ENCODE measurements at places on chromosomes 5 and 9.
A peak's percentile ranks its signal among the peaks of the same experiment; 100 is the strongest.

GRCh38 chr5:159002171-159002570 is 97.5 kb downstream of the EBF1 start:
- no peak for DNase-seq

DNA sequence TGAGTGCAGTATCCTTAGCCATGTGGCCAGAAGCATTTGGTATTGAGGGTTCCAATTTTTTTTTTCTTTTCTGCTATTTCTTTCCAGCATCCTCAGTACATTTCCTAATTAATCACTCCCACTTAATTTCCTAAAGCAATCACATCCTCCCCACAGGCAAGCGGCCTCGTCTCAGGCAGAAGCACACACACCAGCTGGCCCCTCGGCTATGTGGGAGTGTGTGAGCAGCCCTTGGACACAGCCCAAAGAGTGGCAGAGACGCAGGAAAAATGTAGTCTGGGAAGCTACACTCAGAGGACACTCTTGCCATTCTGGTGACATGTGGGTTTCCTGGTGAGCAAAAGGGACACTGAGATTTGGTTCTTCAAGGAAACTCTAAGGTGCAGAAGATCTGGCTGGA is 20.7 kb downstream of the SLIT3 start:
- DNase-seq, result no peak

DNA sequence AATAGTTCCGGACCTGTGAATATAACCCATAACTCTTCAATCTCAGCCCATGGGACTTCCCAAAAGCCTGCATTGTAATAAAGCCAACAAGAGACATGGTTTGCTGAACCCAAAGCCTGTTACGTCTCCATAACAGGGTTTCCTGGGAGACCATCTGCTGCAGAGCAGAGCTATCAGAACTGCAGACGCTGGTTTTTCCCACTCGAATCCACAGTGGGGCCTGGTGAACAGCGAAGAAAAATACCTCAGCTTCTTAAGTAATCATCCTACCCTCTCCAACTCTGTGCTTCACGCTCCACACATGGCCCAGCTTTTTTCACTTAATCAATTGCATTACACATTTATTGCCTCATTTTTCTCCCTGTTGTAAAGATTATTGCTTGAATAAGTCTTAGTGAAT is 409.5 kb upstream of the GRIA1 start:
- DNase-seq, result no peak

GRCh38 chr5:157554179-157555036 is 21.2 kb downstream of the ADAM19 start:
- DNase-seq, result no peak

DNA sequence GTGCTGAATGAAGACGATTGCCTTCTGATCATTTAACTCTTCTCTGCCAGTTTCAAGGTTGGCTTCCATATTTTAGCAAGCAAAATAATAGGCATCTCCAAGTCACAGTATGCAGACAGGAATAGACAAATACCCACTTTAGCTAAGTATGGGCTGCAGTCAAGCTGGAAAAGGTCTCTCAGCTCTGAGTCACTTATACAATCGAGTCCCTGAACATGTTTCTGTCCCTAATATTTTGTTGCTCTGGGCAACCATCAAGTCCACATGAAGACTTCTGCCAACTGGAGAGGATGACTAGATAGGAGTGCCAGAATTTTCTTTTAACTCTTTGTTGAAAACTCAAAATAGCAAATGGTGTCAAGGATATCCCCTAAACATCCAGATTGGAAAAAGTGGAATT is 575.3 kb downstream of the RAB3C start:
- no peak for DNase-seq

- DNase-seq, result no peak
These were observed 4.9 kb downstream of the EDF1 start for GRCh38 chr9:136860933-136861873.

DNA sequence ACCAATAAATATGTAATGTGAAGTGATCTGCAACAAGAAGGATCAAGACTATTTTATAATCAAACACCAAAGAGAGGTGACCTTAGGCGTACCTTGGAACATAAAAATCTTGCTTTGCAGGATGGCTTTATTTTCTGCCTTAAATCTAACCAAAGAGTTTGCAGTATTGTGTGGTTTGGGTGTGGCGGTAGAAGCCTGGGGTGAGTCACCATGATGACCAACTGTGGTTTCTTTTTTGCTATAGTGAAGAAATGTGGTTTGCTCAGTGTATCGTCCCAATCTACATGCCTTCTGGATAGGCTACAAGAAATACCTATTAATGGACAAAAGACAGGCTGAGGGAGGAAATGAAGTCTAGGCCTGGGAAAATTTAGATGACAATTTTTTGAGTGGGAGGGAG is 5.1 kb upstream of the CAST start:
- peak; percentile 91 for DNase-seq

DNA sequence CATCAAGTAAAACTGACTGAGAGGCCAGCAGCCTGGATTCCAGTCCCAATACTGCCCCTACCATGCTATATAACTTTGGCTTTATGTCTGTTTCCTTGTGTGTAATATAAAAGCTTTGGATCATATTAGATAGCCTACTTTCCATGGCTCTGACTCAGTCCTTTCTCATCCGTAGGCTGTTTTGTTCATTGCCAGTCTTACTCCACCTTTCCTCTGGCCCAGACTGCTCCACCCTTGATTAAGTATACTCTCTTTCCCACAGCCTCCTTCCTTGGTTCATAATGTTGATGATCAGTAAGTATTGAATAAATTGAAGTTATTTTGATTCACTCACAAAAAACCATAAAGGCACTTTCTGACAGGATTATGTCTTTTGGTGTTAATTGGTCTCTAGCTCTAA is 1.5 kb upstream of the MRPS30 start:
- DNase-seq, result no peak

DNA sequence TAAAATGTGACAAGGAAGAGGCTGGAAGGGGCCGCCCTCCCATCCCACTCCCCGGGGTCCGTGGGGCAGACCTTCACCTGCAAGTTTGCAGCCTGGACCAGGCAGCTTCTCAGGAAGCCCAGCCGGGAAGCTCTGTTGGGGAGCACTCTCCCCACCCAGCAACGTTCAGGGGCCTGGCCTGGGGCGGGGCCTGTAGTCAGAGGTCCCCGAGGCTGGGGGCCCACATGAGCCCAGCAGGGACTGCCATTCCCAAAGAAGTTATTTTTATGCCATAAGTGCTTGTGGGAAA is 32.7 kb upstream of the NOTCH1 start:
- no peak for DNase-seq

GRCh38 chr9:2086971-2087370 is 71.8 kb downstream of the SMARCA2 start:
- DNase-seq, result no peak

GRCh38 chr5:179901462-179901861 is 6.2 kb downstream of the TBC1D9B start:
- DNase-seq, result no peak

DNA sequence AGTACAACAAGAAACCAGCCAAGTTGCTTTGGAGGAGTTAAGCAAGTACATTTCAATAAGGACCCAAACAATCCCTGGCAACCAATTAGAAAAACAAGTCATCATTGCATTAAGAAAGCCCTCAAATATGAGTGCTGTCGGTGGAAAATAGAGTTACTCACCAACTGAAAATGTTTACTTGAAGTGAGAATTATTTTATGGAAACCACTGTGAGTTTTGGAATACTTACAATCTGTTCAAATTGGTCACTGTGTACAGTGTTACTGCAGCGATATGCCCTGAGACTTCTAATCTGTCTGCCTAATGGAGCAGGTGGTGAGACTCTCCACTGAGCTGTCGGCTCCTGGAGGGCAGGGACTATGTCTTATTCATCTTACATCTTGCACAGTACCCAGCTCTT is 1073.2 kb upstream of the DMAC1 start:
- DNase-seq, result no peak

GRCh38 chr5:103973669-103974068 is 411.1 kb upstream of the NUDT12 start:
- no peak for DNase-seq

DNA sequence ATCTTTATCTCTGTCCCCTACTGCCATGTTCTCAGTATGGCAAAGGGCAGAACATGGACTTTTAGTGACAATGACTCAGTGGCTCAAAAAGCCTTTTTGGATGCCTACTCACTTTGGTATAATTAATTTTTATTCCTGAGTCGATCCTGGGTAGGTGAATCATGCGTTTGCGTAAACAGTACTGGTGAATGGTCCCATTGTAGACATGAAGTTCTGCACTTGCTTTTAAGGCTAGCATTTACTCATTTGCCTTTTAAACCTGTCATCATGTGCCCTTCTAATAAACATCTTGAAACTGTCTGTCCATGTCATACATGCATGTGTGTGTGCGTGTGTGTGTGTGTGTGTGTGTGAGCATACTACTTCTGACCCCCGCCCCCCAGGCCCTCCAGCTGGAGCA is 223.0 kb downstream of the AUH start:
- DNase-seq, result peak; percentile 84

DNA sequence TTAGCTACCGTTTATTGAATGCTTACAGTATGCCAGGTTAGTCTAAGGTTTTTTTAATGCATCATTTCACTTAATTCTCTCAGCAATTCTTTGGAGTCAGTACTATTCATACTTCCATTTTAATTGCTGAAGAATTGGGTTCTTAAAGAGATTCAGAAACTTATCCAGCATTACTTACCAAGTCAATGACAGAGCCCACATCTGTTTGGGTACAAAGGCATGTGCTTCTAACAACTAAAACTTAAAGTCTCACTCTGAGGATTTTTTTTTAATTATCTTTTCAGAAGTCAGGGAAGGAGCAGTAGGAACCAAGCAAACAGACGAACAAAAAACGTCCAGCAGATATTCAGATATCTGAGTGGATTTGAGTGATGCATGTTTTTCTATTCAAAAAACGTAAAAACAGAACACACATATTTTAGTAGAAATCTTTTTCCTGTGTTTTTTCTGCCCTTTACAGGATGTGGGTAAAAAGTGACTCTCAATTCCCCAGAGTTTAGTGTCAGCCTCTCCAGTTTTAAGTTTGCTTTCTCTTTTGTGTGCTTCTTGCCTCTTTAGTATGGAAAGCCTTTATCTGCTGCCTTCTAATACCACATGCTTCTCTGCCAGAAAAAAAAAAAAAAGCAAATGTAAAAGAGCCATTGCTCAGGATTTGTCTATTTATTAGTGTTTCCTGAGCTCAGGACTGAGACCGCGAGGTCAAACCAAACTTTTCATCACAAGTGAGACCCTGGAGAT is 118.0 kb downstream of the PRKACG start:
- no peak for DNase-seq

GRCh38 chr5:103472265-103472664 is 90.3 kb downstream of the NUDT12 start:
- no peak for DNase-seq

- DNase-seq, result no peak
These were observed 1146.9 kb downstream of the EFNA5 start for GRCh38 chr5:106523852-106524251.

GRCh38 chr9:36337865-36338264 is 62.2 kb downstream of the RNF38 start:
- DNase-seq, result no peak

DNA sequence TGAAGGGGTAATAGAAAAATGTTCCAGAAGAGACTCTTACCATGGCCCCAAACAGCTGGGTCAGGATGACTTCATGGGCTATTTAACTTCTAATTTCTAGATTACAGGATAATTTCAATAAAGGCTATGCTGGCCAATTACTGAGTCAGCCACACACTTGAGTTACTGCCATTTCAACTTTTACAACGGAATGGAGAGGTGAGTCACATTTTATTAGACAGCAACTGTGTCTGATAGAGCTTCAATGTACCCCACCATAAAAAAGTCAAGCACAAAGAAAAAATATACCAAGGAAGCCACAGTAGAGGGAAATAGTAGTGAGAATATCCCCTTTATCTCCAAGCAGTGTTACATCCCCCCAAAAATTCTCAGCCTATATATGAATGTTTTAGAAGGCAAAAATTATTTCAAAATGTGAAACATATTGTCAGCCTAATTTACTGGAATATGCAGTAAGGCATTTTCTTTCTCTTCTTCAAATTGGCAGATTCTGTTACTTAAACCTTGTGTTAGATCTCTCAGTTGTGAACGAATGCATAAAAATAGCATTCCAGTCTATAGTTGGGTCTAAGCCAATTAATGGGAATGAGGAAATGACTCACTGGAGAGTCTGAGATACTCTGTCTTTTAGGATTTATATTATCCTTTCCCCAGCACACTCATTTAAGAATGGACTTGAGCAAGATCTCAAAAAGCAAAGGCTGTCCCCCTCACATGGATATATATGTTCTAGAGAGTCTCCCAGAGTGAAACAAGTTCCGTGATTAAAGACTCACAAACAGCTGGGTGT is 47.1 kb upstream of the RAI14 start:
- peak; percentile 89 for DNase-seq

- no peak for DNase-seq
These were observed 343.6 kb upstream of the DAP start for GRCh38 chr5:11104651-11105112.

DNA sequence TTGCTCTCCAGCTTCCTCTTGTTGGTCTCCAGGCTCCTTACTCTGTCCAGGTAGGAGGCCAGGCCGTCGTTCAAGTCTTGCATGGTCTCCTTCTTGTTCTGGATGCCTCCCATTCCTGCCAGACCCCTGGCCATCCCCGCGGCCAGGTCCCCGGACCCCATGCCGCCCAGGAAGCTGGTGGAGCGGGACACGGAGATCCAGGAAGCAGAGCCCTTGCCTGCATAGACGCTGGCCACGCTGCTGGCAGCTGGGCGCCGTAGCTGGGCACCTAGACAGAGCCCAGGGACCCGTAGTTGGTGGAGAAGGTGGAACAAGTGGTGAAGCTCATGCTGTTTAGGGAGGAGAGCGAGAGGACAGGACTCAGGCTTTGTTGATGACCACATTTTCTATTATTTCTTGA is 1584.0 kb upstream of the ACO1 start:
- no peak for DNase-seq

GRCh38 chr9:75242426-75242825 is 154.1 kb downstream of the OSTF1 start:
- DNase-seq, result no peak

DNA sequence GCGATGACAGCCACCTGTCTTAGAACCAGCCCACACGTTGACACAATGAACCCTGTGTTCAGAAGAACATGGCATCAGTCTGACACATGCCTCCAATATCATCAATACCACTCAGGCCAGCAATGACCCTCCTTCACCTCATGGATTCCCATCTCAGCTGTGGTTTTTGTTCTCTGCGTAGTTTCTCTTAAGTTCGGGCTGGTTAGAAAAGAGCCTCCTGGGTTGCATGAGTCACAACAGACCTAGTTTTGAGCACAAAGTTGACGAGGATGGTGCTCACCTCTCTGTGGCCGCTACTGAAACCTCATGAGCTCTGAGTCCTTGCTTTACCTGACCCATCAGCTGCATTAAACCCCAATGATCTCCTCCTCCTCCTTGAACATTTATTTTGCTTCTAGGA is 299.9 kb downstream of the SPOCK1 start:
- no peak for DNase-seq

DNA sequence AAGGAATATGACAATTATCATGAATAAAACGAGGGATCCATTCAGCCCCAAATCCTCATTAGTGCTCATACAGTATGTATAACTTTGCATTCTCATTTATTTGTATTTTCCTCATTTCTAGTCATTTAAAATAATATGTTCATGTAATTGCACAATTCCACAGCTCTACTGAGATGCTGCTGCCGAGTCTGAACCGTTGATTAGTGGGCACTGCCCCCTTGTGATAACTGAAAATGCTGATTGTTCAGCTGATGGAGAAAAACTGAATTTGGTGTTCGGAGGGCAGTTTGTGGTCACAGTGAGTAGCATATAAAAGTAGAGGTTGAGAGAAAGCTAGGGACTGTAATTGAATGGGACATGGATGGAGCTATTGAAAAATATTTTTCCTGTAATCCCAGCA is 12.2 kb upstream of the GPR151 start:
- DNase-seq, result no peak

GRCh38 chr5:59164041-59164830 is 581.4 kb downstream of the RAB3C start:
- peak; percentile 33 for DNase-seq

- no peak for DNase-seq
These were observed 127.1 kb downstream of the PRDM6 start for GRCh38 chr5:123215929-123216702.
